ENCODE measurements at places on chromosomes 2 and 18.

DNA sequence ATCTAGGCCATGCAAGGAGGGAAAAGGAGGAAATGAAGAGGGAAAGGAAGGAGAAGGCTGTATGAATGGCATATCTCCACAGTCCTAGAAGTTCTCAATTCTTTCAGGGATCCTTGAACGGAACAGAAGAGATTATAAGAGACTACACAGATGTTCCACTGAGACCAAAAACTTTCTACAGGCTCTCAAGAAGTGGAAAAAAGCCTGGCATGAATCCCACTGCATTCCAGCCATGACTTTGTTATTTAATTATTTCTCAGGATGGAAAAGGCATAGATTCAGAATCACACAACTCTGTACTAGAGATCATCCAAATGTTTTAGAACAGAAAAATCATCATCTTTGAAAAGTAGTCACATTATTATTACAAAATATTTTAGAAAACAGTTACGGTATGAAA lies 131.7 kb upstream of the CDH20 start:
- no peak for DNase-seq

DNA sequence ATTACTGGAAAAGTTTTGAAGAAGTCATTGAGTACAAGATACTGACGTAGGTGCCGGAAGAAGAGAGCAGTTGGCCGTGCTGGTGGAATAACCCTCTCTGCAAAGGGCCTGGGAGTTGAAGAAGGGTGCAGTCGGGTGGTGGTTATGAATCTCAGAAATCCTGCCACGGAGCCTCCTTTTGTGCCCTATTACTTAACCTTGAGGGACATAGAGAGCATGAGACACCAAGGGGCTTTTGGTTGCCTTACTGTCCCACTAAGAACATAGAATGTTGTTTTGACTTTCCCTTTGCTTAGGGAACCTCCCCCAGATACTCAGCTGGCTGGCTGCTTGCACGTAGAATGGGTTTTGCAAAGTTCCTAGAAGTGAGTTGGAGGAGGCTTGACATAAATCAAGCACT lies 1.3 kb upstream of the CD28 start:
- DNase-seq = no peak

- no peak for DNase-seq
These were observed 146.5 kb downstream of the NCKAP5 start for GRCh38 chr2:133421516-133422324.

GRCh38 chr2:134975281-134976009 lies 56.8 kb downstream of the CCNT2 start:
- no peak for DNase-seq

DNA sequence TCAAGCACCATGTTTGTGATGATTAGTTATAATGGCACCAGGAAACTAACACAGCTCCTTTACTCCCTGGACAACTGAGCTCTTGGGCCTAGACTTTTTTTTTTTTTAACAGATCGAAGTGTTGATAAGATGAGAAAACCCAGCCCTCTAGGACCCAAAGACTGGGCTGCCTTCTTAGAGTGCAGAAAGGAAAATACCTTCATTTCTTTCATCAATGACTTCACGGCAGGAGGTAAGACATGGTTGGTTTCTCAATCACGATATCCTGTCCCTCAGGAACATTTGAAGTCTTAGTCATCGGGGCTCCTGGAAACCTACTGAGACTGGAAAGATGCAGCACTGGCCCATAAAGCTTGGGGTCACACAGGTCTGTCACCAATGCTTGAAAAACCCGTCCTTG lies 84.7 kb downstream of the TNFRSF11A start:
- DNase-seq = no peak

- DNase-seq = no peak
These were observed 49.2 kb upstream of the NAB1 start for GRCh38 chr2:190599546-190600220.

GRCh38 chr2:12155303-12156051 lies 409.0 kb downstream of the LPIN1 start:
- DNase-seq = peak; percentile 49

GRCh38 chr2:85853499-85854165 lies 35.2 kb downstream of the ST3GAL5 start:
- DNase-seq = peak; percentile 76

GRCh38 chr2:239299218-239299939 lies 101.4 kb downstream of the HDAC4 start:
- no peak for DNase-seq

DNA sequence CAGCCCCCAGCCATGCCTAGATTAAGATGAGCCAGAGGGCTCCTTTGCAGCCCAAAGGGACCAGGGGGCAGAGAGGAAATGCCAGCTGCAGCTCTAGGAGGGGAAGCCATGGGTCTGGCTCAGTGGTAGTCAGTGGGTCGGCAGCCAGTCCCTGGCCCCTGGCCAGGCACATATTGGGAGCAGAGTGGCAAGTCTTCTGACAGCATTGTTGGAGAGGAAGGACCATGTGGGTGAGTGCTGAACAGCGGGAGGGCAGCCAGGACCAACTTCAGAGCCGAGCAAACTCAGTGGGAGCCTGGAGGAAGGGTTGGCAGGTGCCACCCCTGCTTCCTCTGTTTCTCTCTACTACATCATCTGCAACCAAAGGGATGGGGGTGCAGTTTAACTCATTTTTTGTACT lies 140.5 kb upstream of the PELI1 start:
- no peak for DNase-seq

- DNase-seq = no peak
These were observed 81.3 kb upstream of the SETBP1 start for GRCh38 chr18:44599412-44599811.

GRCh38 chr18:43192408-43192807 lies 76.9 kb upstream of the RIT2 start:
- no peak for DNase-seq

Measured in suppressor macrophage treated with lipopolysaccharide for 1 hour (primary cell).